ENCODE measurements at places on chromosomes 12 and 14.

- no peak for DNase-seq
Observed at GRCh38 chr12:109462868-109463692, 14.0 kb downstream of the KCTD10 start.

DNA sequence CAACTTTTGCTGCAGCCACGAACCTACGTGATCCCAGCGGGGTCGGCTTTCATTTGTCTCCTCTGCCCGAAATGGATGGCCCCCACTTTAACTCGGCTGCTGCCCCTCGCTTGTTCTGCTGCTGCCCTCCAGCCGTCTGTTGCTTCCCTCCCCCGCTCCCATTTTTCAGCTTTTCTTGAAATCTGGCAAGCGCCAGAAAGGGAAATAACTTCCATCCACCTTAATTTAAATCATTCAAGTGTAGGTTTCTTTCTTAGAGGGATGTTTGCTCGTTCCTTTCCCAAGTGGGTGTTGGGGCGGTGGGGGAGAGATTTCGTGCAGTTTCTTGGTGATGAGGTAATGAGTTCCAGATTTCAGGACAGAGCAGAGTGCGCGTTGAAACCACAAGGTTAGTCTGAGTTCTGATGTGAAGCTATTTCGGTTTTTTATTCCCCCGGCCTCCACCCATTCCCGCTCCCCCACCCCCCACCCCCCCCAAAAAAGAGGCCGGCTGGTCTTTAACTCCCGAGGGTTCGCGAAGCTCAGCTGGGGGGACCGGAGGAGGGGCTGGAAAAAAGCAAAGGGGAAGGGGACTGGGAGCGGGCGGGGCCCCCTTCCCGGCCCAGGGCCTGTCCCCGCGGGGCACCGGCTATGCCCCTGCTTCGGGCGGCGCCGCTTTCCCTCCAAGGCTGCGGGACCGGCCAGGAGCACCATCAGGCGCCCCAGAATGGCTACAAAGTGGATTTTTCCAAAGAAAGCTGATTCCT is 2.2 kb upstream of the ZFP36L1 start:
- no peak for DNase-seq

DNA sequence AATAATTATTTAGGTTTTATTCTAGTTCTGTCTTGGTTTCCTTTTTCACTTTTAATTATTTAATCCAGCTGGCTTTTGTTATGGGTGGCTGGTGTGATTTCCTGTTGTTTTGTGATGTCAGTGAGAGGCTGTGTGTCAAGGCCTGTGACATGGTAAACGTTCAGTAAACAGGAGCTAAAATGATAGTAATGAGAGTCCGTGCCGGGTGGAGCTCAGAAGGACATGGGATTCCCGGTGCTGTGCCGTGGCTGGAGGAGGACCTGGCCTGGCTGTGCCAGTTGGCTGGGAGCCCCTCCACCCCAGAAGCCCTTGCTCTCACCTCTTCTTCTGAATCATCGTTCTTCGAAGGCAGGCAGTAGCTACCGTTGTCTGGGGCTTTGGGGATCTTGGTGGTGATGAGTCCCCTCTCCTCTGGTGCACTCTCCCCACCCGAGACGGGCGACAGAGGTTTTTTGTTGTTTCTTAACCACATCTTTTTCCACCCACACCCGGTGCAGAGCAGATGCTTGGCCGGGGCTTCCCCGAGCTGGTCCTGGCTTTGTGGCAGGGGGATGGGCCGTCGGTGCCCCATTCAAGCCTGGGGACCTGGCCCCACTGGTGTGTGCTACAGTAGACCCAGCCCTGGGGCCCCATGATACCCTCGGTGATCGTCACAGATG is 29.1 kb downstream of the SH2B3 start:
- DNase-seq, result peak; percentile 79

DNA sequence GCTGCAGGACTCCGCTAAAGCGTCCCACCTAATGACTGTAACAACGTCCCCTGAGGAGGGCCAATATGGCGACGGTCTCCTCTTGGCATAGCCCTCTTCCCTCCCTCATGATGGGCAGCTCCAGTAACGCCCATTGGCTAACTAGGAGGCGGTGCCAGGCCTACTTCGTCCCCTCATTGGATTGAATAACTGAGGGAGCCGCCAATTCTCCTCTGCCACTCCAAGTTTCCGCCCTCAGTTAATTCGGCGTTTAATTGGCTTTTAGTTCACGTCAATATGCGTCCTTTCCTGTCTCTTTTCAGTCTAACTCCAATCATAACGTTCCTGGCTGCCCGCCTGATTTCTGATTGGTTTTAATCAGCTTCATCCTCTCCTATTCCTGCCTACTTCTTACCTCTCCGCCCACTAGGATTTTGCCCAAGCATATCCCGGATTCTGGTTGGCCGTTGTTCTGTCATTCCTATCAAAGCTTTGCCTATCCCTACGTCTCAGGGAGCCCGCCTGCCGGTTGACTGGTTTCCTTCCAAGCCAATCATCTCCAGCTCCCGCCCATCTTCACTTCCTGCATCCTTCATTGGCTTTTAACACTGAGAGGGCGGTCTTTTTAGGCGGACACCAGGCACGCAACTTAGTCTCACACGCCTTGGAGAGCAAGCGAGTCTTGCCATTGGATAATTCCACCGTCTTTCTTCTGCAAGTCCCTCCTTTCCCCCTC is 430 bp upstream of the SP1 start:
- DNase-seq, result peak; percentile 99

DNA sequence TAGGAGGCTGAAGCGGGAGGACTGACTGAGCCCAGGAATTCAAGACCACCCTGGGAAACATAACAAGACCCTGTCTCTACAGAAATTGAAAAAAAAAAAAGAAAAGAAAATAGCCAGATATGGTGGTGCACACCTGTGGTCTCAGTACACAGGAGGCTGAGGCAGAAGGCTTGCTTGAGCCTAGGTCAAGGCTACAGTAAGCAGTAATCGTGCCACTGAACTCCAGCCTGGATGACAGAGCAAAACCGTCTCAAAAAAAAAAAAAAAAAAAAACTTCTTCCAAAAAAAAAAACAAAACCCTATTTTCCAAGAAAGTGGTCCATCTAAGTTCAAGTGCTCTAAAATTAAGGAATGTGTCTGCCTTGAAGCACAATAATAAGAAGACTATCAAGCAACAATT is 19.8 kb downstream of the SNX6 start:
- no peak for DNase-seq

GRCh38 chr12:28537474-28537873 is 347.2 kb downstream of the CCDC91 start:
- no peak for DNase-seq

DNA sequence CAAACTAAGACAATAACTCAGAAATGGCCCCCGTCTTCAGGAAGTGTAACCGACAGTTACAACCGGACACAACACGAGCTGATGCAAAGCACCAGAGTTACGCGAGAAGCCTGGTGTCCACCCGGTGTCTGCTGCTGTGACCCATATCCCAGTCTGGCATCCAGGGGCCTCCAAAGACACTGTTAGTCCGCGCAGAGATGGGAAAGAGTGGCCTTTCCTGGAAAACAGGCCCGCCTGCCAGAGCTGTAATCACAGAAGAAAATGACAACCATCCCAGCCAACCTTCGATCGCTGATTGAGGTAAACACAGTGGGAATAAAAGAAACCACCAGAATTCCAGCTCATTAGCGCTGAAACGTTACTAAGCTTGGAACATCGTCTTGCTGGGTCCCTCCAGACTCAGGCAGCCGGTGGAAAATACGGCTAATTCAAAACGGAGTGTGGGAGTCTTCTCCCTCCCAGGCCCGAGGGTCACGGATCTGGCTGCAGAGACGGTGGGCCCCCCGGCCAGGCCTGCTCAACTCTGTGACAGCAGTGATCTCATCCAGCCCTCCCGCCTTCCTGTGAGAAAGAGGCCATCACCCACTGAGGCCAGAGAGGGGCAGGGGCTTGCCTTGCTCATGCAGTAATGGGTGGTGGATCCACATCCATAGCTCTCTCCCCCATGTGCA is 273.9 kb upstream of the RTL1 start:
- no peak for DNase-seq

DNA sequence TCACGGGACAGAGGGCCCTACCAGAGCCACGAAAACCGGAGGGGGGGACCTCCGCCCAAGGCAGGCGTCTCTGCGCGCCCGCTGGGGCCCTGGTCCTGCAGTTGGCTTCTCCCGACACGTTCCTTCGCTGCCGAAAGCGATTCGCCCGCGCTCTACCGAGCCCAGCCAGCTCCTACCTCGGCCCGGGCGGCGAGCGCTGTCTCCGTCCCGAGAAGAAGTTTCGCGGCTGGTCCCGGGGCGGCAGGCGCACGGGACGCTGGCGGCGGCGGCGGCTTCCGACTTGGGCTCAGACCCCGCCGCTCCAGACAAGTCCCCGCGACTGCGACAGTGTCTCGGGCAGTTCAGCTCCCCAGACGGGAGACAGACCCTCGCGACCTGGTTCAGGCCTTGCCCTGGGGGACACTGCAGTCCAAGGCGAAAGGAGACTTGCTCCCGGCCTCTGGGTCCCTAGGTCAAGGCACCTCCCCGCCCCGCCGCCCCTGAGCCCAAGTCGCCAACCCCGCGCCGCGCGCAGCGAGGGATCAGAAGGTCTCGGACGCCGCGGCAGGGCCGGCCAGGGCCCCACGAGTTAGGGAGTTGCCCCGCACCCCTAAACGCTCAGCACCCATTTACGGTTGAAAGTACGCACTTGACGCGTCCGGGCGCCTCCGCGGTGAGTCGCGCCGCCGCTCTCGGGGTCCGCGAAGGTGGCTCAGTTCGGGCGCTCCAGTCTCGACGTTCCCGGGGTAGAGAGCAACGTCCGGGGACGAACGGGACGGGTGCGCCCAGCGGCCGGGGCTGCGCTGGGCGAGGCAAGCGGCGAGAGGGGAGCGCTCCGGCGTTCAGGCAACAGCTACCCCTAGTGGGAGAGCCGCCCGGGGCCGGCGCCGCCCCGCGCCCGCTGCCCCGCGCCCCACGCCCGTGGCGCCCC is 1.4 kb upstream of the DIO3 start:
- no peak for DNase-seq

DNA sequence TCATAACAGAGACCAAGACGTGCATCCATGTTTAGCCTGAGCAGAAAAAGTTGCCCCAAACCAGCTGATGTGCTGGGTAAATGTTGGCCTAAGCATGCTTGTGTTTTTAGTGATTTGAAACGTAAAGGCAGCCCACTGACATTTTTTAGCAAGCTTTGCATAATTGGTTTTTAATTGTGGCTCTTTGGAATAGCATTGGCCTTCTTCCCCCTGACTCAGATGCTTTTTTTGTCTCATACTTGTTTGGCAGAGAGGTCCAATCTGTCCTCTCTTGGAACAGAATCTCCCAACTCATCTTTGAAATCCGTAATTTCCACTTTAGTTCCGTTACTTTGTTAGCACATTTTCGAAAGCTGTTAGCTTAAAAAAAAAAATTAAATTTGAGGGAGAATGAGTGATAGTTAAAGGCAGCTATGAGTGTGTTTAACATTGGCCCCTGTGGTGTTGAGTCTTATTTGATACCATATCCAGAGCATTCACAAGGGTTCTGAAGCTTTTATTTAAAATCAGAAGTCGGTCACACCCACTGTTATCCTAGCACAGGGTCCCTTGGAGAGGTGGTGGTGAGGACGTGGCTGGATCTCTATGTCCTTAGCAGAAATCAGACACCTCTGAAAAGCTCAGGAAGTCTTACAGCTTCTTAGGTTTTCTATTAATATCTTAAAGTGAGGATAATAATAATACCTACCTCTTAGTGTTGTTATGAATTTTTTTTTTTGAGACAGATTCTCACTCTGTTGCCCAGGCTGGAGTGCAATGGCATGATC is 15.6 kb downstream of the JDP2 start:
- DNase-seq, result no peak

GRCh38 chr14:22508150-22508457 is 80.9 kb downstream of the DAD1 start:
- DNase-seq, result no peak

DNA sequence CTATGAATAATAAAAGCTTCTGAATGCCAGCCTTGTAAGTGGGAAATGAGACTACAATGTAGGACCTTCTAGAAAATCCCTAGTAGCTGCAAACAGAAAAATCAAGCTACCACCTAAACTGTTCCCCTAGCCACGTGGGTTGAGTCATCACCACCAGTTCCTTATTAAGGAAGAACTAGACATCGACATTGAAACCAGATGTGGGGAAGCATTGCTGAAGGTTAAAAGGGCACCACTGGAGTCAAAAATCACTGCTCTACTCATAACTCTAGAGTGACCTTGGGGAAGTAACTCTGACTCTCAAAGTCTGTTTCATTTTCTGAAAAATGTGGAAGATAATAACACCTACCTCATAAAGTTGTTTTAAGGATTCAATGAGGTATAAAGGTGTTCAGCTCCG is 9.4 kb upstream of the CNIH1 start:
- no peak for DNase-seq

DNA sequence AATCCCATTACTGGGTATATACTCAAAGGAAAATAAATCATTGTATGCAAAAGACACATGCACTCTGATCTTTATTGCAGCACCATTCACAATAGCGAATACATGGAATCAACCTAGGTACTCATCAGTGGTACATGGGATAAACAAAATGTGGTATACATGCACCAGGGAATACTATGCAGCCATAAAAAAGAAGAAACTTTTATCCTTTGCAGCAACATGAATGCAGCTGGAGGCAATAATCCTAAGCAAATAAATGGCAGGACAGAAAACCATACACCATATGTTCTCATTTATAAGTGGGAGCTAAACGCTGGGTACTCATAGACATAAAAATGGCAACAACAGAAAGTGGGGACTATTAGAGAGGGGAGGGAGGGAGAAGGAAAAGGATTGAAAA is 15.9 kb downstream of the ERGIC2 start:
- DNase-seq, result no peak

DNA sequence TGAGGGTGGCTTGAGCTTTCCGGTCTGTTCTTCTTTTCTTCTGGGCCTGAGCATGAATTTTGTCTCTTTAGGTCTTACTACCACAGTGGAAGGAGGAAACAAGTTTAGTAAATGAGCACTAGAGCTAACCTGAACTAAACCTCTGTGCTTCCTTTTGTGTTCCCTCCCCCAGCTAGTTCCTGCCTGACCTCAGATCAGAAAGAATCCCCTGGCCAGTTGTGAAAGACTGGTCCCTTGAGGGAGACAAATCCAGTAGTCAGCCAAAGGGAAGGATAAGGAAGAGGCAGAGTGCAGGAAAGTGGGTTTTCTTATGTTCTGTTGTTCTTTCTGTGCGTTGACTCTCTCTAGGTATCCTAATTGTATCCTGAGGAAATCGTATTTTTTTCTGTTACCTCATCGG is 17.5 kb downstream of the ZNF664 start:
- DNase-seq, result no peak

DNA sequence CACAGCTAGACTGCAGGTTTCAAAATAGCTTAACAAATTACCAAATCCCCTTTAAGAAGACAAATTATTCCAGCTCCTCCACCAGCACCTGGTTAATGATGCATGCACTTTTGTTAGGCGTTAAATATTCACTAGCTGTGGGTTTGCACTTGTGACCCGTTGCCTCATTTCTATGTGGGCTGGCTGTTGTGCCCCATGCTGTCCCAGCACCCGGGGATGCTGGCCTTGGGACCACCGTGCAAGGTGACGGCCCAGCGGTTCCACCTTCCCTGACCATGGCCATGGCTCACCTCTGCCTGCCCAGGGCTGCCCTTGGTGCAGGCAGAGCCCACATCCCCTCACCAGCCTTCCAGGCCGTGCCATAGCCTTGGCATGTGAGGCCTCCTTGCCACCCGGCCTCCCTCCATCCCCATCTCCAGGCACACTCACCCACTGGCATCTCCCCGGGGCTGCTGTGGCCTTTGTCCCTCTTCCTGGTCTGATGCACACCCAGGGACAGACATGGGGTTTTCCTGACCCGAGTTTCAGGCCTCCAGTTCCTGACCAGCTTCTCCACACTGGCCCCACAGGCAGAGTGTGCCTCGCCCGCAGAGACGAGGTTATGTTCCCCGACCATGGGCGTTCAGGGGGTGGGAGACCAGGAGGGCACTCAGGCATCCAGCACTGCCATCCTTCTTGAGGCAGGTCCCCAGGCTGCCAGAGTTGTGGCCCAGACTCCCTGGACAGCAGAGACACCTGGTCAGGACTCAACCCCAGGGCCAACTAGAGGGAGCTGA is 20.3 kb upstream of the C14orf180 start:
- no peak for DNase-seq
